ENCODE measurements at places on chromosomes 2 and 18. TPM values are rescaled to one million over a fixed set of nuclear protein-coding genes. Genes with fewer than 3 reads are reported as not detected.

RALBP1 gene
- 21.7 TPM for total RNA-seq

- no peak for ATAC-seq
Measured at GRCh38 chr2:62941413-62941812, 109.2 kb upstream of the OTX1 start.

GRCh38 chr2:37851428-37851827, 73.7 kb upstream of the RMDN2 start:
- no peak for ATAC-seq

DNA sequence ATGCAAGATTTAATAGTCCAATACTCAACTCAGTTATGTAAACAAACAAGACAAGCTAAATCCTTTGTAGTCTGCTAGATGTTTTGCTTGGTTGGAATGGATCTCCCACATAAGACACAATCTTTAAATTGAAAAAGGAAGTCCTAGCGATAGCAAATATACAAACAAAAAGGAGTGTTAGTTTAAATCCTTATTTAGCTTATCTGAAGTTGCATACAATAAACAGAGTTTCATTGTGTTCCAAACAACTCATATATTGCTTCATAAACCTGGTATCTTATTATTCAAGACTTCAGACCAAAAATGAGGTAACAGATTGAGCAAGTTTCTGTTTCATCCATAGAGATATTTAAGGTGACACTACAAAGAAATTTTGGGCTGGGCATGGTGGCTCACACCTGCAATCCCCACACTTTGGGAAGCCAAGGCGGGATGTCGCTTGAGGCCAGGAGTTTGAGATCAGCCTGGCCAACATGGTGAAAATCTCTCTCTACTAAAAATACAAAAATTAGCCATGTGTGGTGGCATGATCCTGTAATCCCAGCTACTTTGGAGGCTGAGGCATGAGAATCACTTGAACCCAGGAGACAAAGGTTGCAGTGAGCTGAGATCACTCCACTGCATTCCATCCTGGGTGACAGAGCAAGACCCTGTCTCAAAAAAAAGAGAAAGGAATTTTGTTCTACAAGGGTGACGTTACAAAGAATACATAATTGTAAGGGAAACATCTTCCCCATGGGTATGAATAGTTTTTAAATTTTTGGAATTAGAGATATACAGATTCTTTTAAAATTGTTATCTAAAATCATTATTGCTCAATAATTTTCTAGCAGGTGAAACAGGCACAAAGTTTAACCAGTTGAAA, 150.5 kb upstream of the L3MBTL4 start:
- no peak for ATAC-seq

NYAP2 gene
- 9.2 TPM for total RNA-seq

DNA sequence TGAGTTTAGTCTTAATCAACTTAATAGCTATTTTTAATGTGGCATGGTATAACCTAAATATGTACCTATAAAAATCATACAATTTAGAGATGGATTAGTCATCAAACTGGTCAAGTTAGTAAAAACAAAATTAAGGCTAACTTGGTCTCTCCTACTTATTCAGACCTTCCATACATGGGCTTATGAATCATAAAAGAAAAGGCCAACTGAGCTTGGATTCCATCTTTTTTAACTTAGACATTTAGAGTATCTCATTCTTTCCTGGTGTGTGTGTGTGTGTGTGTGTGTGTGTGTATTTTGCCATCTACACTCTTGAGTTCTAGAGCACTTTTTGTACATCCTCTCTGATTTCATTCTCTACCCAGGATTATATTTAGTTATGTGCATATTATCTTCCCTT, 637.5 kb downstream of the PLCL1 start:
- ATAC-seq: peak; percentile 46

FBXO15 gene
- 2.0 TPM for total RNA-seq

DNA sequence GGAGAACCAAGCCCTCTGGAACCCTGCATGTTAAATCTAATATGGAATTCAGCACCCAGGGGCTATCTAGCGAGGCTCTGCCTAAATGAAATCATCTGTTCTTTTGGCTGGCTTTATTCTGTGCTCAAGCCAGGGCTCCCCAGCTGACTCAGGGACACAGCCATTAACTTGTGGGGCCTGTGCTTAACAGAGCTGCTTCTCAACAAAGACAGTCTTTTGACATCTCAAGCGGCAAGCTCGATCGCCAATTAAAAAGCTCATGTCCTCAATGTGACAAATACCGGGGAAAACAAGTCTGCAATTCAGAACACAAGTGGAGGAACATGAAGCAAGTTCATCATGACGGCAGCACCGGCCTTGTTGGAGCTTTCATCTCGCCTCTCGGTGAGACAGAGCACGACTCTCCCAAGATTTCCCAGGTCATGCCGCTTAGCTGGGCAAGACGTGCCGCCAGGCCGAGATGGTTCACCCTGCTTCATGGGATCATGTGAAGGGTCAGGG, 64.9 kb downstream of the KLHL29 start:
- ATAC-seq: no peak

IRS1 gene
- total RNA-seq: 8.7 TPM

DNA sequence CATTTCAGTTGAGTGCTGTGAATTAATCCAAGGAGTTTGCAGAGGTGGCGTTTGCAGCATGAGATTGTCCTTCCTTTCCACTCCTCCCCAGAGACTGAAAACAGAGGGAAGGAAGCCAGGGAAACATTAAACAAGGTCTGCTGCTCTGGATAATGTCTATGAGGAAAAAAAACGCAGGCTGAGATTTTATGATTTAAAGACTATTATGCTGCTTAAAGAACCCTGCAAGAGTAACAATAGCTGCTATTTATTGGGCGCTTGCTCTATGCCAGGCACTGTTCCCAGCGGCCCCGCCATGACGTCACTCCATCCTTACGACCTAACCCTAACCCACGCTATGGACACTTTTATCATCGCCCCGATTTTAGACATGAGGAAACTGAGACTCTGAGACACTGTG, 222.4 kb downstream of the BCL2 start:
- peak; percentile 57 for ATAC-seq

DNA sequence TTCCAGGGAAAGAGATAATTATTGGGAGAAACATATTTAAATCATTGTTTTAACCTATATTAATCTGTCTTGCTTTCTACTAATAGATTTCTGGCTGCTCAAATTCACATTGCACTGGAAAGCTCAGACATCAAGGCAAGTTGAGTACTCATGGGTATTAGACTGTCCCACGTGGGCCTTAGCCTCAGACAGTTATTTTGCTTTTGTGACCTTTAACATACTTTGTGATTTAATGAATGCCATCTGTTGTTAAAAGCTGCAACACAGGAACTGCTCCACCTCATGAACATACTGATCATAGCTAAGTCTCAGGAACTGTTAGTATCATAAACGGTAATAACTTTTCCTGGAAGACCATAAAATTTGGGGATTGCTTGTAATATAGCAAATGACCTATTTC, 2.7 kb upstream of the LCT start:
- peak; percentile 86 for ATAC-seq

SP140 gene
- 0.79 TPM for total RNA-seq

- peak; percentile 9 for ATAC-seq
Measured at GRCh38 chr18:77086034-77086433, 46.5 kb downstream of the MBP start.

DNA sequence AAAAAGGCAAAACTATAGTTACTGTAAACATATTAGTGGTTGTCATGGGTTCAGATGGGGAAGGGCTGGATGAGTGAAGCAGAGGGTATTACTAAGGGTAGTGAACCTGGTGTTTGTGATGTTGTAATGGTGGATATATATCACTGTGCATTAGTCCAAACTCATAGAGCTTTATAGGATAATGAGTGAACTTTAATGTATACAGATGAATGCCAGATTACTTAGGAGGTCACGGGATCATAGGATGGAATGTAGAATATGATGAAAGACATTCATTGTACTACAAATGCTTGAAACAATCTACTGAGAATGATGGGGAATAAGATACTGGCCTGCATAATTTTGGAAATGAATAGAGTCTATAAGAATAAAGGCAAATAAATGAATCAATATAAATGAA, 226.7 kb upstream of the ZNF804A start:
- ATAC-seq: no peak

DNA sequence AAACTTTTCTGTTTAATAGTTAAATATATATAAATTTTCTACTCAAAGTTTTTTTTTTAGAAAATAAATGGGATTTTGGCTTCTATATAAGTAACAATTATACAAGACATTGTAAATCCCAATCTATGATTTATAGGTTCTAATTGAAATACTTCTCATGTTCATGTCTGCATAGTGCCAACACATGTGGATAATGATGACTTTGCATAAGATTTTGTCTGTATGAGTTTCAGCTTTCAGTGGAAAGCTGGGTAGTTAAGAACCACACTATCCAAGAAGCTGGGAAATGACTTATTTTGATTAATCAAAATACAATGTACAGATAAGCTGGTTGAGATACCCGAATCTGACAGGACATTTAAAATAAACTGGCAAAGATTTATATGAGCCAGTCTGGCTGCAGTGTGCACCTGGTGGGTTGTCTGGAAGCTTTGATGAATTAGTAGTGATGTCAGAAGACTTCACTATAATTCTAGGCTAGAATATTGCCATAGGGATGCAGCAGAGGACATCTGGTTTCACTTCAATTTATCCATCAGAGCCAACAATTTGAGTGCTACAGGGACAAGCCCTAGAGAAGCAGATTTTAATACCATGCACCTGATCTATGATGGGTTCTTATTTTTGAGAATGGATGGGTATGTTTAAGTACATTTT, 45.4 kb downstream of the EML6 start:
- ATAC-seq: peak; percentile 14

DNA sequence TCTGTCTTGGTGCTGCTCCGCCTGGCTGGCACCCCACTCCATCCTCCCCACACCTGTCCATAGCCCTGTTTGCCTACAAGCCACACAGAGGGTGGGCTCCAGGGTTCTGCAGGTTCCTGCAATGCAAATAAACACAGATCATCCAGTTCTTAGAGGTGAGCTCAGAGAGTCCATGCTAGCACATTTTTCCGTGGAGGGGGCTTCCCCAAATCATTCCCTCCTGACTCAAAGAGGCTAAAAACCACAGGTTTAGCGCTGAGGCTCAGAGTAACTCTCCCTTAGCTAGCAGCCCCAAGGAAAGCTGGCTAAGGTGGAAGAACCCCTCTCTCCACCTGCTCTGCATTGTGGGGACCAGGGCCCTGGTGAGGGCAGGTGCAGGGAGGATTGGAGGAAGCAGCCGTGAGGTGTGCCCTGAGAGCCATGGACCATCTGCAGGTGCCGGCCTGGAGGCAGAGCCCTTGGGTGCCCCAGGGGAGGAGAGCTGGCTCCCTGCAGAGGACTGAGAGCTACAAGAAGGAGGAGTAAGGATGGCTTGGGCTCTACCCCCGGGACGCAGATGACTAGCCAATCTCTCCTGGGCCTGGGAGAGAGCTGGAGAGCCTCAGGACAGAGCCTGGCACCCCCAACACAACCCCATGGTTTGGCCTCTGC, 23.8 kb upstream of the TEX44 start:
- no peak for ATAC-seq

DNA sequence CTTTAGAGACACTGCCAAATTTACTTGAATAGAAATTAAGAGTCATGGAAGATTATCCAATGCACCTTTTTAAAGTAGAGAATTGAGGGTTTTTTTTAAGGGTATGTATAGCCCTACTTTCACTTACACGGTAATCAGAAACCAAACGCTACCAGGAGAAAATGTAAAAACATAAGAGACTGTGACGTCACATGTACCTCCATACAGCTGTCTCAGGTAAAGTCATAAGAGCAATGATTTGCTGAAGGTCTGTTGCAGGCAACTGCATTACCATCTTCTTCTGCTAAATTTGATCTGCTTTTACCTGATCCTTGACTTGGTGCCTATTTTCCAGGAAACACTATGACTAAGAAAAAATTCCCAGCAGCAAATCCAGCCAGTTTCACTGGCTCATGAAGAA, 478.5 kb upstream of the DDX18 start:
- no peak for ATAC-seq

TFPI gene
- total RNA-seq: 0.44 TPM

DNA sequence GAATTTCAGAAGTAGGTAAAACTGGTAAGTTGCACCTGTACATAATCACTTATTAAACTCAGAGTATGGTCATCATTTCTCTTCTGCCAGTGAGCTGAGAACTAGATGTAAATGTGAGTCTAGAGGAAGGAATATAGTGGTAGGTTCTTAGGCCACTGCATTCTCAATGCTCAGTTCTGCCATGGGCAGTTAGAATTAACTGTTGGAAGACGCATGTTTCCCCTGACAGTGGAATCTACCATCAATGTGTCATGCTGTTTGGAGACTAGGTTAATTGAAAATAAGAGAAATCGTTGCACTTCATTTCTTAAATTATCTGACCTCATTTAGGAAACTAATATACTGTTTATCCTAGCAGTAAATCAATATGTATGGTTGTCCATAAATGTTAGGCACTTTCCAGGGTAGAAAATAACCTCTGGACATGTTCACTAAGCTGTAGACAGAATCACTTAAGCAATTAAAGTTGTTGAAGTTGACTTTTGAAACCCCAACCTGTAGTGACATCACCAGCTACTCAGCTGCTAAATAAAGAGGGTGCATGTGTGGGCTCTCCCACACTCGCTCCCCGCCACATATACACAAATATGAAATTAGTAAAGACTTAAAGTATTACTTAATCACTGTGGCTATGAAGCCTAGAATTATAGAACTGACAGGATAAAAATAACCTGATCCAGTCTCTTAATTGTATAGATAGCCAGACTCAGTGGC, 91.5 kb upstream of the NOSTRIN start:
- no peak for ATAC-seq

GRCh38 chr2:160390544-160391455, 102.8 kb downstream of the RBMS1 start:
- ATAC-seq: no peak

C2orf80 gene
- total RNA-seq: 15.9 TPM

CROCC2 gene
- not detected for total RNA-seq

- ATAC-seq: no peak
Measured at GRCh38 chr2:60679036-60679780, 76.9 kb upstream of the PAPOLG start.

LOXL3 gene
- total RNA-seq: 10.0 TPM

DNA sequence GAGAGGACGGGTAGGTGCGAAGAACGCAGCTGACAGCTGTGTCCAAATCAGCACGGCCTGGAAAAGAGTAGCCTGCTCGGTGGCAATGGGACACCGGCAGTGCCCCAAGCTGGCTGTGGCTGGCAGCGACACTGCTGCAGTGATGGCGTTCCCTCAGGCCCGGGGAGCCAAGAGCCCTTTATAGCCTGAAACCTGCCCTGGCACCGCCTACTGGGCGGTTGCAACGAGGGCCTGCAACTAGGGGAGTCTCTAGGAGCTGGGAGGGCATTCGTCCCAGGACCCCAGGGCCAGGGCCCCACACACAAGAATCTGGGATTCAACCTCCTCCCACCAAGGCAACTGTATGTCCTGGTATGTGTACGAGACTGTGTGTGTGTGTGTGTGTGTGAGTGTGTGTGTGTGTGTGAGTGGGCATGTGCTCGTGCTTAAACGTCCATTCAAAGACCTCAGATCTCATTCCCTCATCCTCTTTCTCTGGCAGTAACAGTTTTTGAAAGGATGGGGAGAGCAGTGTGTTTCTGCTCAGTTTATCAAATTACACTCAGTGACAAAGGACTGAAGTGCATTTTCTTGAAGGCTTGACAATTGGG, 6.8 kb upstream of the CYP26B1 start:
- ATAC-seq: peak; percentile 5

- ATAC-seq: no peak
Measured at GRCh38 chr2:237383991-237384671, 29.8 kb downstream of the COL6A3 start.
